ENCODE measurements at places on chromosomes 1 and 21. TPM values are rescaled to one million over a fixed set of nuclear protein-coding genes. Genes with fewer than 3 reads are reported as not detected.

GRCh38 chr1:93766451-93766850 is 84.8 kb upstream of the BCAR3 start:
- no peak for DNase-seq
- no peak overlapping the region for H3K4me3 ChIP-seq
- no peak overlapping the region for H3K27ac ChIP-seq

SPRR2F gene
- total RNA-seq, result not detected

LCE1B gene
- total RNA-seq, result not detected

DNA sequence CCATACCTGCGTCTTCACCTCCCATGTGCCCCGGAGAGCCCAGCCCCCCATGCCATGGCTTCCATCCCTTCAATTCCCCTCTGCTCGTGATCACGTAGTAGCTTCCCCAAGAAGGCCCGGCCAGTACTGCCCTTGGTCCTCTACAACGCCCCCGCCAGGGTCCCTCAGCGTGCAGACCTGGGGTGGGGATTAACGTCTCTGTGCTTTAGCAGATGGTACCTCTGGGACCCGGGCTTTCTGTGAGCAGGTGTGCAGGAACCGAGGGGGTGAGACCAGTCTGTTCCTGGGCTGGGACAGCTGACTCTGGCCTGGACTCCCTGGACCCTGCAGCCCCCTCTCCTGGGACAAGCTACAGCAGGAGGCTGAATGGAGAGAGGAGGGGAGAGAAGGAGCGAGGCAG is 1.2 kb downstream of the PLCH2 start:
- no peaks in the 10 kb centered on the region for H3K27me3 ChIP-seq
- H3K36me3 ChIP-seq, result no peaks in the 10 kb centered on the region
- no peak for DNase-seq
- H3K4me3 ChIP-seq, result no peak overlapping the region
- no peaks in the 10 kb centered on the region for H3K4me1 ChIP-seq

PTCH2 gene
- total RNA-seq, result 0.22 TPM

OLFML3 gene
- 14.7 TPM for total RNA-seq

DNA sequence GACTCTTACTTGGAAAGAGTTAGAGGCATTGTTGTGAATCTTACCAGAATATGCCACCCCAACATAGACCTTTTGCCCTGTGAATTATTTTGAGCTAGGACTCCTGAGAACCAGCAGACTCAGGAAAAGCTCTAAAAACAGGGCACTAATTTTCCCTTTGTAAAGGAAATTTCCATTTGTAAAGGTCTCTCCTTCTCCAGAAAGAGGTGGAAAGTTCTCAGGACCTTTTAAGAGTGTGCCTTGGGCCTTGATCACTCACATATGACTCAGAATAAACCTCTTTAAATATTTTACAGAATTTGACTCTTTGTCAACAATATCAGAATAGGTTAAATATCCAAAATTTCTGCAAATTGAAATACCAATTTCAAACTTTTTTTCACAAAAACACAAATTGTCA is 721.8 kb upstream of the NCAM2 start:
- no peaks in the 10 kb centered on the region for H3K27me3 ChIP-seq
- no peak overlapping the region for H3K27ac ChIP-seq
- no peaks in the 10 kb centered on the region for H3K36me3 ChIP-seq
- no peak for DNase-seq

GRCh38 chr1:35475356-35475755 is 81.8 kb downstream of the KIAA0319L start:
- H3K4me3 ChIP-seq, result no peak overlapping the region
- no peaks in the 10 kb centered on the region for H3K27me3 ChIP-seq
- no peak for DNase-seq
- H3K36me3 ChIP-seq, result peaks cover 33% of the 10 kb centered on the region

DNA sequence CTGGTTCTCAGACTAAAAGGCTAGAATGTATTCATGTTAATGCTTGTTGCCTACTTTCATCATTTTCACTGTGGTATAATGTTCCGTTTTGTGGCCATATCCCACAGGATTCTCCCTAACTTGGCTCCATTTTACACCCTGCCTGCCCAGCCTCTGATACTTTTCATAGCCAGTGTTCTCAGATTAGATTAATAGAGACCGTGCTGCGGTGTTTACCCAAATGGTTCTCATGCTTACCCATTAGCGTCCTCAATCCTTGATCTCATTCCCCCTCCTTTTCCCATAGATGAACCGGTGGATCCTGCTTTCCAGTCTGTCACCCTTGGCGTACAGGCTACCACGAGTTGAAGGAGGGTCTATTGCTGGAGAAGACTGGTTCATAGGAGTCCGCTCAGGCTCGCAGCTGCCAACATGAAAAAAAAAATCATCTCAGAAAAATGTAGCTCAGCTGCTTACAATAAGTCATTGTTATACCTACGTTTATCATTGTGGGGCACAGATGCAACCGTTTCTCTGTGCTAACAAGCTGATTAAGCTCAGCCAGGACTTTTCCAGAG is 78.7 kb downstream of the SETD4 start:
- DNase-seq, result no peak
- H3K27me3 ChIP-seq, result no peaks in the 10 kb centered on the region
- no peaks in the 10 kb centered on the region for H3K4me1 ChIP-seq
- H3K27ac ChIP-seq, result no peak overlapping the region
- no peak overlapping the region for H3K4me3 ChIP-seq

DNA sequence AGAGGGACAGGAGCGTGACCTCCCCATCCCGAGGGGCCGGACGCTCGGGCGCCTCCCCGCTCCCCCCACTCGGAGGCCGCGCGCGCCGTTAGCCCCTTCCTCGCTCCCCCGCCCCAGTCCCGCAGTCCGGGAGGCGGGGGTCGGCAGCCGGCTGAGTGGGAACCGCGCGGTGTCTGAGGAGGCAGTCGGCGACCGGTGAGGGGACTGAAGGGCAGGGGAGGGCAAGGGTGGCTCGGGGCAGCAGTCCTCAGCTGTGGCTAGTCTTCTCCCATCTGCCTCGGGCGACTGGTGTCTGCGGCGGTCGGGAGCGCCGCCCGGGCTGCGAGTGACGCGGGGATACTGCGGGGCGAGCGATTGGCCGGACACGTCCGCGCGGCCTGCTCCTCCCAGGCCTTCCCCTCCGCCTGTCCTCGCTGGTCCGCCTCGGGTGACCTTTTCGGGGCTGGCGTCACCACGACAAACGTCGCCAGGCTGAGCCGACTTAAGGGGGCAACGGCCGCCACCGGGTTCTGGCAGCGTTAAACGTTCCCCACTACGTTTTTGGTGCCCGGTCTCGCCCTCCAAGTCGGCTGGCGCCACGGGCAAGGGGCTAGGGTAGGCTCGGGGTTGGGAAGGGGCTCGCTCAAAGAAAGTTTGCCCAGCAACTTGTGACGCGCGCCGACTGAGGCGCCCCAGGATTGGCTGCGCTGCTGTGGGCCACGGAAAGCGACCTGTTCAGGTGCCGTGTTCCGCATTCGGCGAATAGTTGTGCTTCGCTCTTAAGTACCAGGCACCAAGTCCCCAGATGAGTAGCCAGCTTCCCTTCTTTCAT is 538 bp downstream of the ZNF672 start:
- H3K27ac ChIP-seq, result peak overlapping the region; percentile 96
- peaks cover 44% of the 10 kb centered on the region for H3K4me1 ChIP-seq
- peak; percentile 88 for DNase-seq
- peak overlapping the region; percentile 68 for H3K4me3 ChIP-seq

DNA sequence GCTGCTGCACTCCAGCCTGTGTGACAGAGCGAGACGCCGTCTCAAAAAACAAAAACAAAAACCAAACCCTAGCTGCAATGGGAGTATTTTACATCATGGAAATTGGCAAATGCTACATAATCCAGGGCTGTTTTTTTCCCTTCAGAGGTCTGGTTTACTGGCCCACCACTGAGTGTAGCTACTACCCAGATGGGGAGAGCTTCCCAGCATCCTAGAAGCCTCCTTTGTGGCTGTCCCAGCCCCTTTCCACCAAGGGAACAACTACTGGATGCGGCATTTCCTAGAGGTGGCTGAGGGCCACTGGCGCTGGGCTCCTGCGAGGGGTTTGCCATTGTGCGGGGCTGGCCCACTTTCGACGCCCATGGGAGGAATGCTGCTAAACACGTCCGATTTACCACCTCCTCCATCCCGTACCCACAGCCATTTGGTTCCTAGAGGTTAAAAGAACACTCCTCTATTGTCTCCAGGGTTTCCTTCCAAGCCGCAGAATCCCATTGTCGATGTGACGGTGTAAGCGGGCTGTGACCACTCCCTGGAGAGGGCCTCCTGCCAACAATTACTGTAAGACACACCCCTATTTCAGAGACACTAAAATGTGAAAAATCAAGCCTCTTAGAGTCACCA is 55.4 kb downstream of the RUNX3 start:
- no peak for DNase-seq
- no peak overlapping the region for H3K4me3 ChIP-seq
- H3K27me3 ChIP-seq, result no peaks in the 10 kb centered on the region
- no peaks in the 10 kb centered on the region for H3K4me1 ChIP-seq
- H3K27ac ChIP-seq, result no peak overlapping the region

DNA sequence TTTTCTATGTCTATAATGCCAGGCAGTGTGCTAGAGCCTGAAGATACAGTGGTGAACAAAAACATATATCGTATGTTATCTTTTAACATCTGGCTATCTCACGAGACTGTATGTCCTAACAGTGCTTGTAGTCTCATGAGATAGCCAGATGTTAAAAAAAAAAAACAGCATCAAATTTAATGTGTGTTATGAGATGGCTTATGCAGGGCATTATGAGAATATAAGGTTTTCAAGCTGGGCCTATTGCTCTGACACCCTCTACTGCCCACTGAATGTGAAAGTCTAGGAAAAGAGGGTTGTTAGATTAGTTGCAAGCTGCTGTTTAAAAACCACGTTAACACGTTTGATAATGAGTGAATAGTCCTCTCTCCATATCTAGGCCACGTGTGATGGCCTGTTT is 109.8 kb downstream of the CACHD1 start:
- H3K36me3 ChIP-seq, result no peaks in the 10 kb centered on the region
- H3K27me3 ChIP-seq, result no peaks in the 10 kb centered on the region
- no peak overlapping the region for H3K4me3 ChIP-seq
- no peaks in the 10 kb centered on the region for H3K4me1 ChIP-seq
- H3K27ac ChIP-seq, result no peak overlapping the region
- DNase-seq, result no peak

FMO3 gene
- total RNA-seq, result 3.3 TPM

BNIPL gene
- total RNA-seq, result 0.13 TPM

TNFAIP8L2 gene
- total RNA-seq, result 1.4 TPM

LRRC38 gene
- 6.8 TPM for total RNA-seq

- H3K4me1 ChIP-seq, result peaks cover 10% of the 10 kb centered on the region
- H3K4me3 ChIP-seq, result no peak overlapping the region
- H3K36me3 ChIP-seq, result no peaks in the 10 kb centered on the region
Measured at GRCh38 chr1:234778221-234779159, 168.5 kb upstream of the IRF2BP2 start.

DNA sequence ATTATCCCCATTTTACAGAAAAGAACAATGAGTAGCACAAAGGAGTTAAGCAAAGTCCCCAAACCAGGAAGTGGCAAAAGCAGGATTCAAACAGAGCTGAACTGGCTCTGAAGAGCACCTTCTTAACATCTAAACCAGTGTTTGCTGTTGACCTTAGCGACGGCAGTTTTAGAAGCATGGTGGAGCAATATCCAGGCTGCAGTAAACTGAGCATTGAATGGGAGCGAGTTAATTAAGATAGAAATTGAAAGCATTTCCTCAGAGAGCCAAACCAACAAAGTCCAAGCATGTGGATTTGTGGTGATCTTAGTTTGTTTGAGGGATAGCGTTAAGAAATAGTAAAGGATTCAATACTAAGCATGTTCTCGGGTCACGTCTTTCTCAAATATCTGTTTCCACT is 13.4 kb upstream of the ZNF281 start:
- H3K4me3 ChIP-seq, result no peak overlapping the region
- no peaks in the 10 kb centered on the region for H3K36me3 ChIP-seq
- no peaks in the 10 kb centered on the region for H3K27me3 ChIP-seq
- DNase-seq, result no peak
- H3K27ac ChIP-seq, result no peak overlapping the region

GRCh38 chr1:16204634-16205333 is 7.7 kb downstream of the ARHGEF19 start:
- H3K4me1 ChIP-seq, result peaks cover 6% of the 10 kb centered on the region
- H3K27ac ChIP-seq, result no peak overlapping the region
- no peak for DNase-seq
- no peaks in the 10 kb centered on the region for H3K36me3 ChIP-seq
- no peak overlapping the region for H3K4me3 ChIP-seq
- H3K27me3 ChIP-seq, result peaks cover 6% of the 10 kb centered on the region

- no peaks in the 10 kb centered on the region for H3K27me3 ChIP-seq
- H3K27ac ChIP-seq, result no peak overlapping the region
- no peaks in the 10 kb centered on the region for H3K4me1 ChIP-seq
Measured at GRCh38 chr1:116425987-116426386, 52.9 kb downstream of the ATP1A1 start.

- no peak overlapping the region for H3K4me3 ChIP-seq
- H3K27me3 ChIP-seq, result no peaks in the 10 kb centered on the region
- no peaks in the 10 kb centered on the region for H3K36me3 ChIP-seq
- H3K27ac ChIP-seq, result no peak overlapping the region
Measured at GRCh38 chr21:34775793-34776192, 107.0 kb downstream of the CLIC6 start.

NPR1 gene
- 3.2 TPM for total RNA-seq

SPRR5 gene
- not detected for total RNA-seq

- no peak overlapping the region for H3K27ac ChIP-seq
- no peak for DNase-seq
- H3K36me3 ChIP-seq, result no peaks in the 10 kb centered on the region
- H3K27me3 ChIP-seq, result no peaks in the 10 kb centered on the region
Measured at GRCh38 chr1:78830321-78830720, 176.2 kb downstream of the ADGRL4 start.

DNA sequence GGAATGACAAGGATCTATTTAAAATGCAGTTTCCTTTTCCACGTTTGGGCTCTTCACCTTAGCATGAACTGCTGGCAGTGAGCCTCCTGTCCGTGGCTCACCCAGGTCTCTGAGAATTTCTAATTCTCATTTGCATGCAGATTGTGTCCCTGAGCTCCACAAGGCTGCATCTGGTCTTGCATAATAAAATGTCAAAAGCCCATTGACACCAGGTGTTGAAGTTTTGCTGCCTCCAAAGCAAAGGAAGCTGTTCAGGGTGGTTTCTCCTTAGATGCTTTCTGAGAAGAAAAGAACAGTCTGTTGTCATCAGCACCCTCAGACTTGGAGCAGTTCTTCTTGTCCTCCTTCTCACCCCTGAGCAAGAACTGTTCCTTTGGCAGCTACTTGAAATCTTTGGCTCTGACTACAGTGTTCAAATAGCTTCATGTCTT is 433.1 kb upstream of the KAZN start:
- no peak for DNase-seq
- H3K36me3 ChIP-seq, result no peaks in the 10 kb centered on the region
- no peaks in the 10 kb centered on the region for H3K27me3 ChIP-seq
- no peaks in the 10 kb centered on the region for H3K4me1 ChIP-seq
- no peak overlapping the region for H3K27ac ChIP-seq

DNA sequence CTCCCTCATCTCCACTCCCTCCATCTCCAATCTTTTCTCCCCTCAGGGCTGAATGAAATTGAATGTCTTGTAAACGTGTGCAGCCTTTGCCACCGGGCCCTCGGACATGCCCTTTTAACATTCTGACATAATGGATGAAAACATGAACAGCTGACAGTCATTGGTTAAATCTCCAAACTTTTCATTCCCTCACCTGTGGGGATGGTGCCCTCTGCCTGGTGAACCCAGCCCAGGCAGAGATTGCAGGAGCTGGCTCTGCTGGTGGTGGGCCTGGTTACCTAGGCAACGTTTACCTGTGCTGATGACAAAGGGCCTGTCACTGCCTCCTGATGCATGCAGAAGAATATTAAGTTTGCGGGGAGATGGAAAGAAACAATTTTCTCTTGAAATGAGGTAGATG is 21.3 kb downstream of the ST6GALNAC3 start:
- no peak overlapping the region for H3K27ac ChIP-seq
- DNase-seq, result no peak
- H3K36me3 ChIP-seq, result no peaks in the 10 kb centered on the region
- no peaks in the 10 kb centered on the region for H3K27me3 ChIP-seq
